ENCODE measurements at places on chromosomes 5 and 9. TPM values are rescaled to one million over a fixed set of nuclear protein-coding genes. Genes with fewer than 3 reads are reported as not detected.

ZNF462 gene
- total RNA-seq, result 182 TPM

NUTM2G gene
- not detected for total RNA-seq

TMCO6 gene
- 18.2 TPM for total RNA-seq

TNFSF8 gene
- total RNA-seq, result 0.31 TPM

Measured in parietal lobe (tissue), 2 donors.